Lower leg skin (tissue), 4 donors: ENCODE measurements at places on chromosomes 2 and 18. TPM values are rescaled to one million over a fixed set of nuclear protein-coding genes. Genes with fewer than 3 reads are reported as not detected.

The AOX1 gene
- 18.3 TPM for total RNA-seq

The CYBRD1 gene
- 241 TPM for total RNA-seq

The MGAT5 gene
- total RNA-seq: 37.8 TPM

The GPAT2 gene
- 1.5 TPM for total RNA-seq

- no peak for DNase-seq
Measured at GRCh38 chr2:25304321-25304720, 37.4 kb downstream of the DNMT3A start.
